IPS-NIHi11 (cell line): ENCODE measurements at places on chromosomes 7 and 10.

- DNase-seq, result no peak
Measured at GRCh38 chr10:63530409-63530808, 9.2 kb downstream of the REEP3 start.

GRCh38 chr10:45532480-45532879 is 140.1 kb downstream of the ZFAND4 start:
- no peak for DNase-seq

GRCh38 chr10:60762554-60762953 is 15.7 kb upstream of the CDK1 start:
- DNase-seq, result peak; percentile 20

GRCh38 chr7:19117870-19118608 is 603 bp upstream of the TWIST1 start:
- DNase-seq, result peak; percentile 10

DNA sequence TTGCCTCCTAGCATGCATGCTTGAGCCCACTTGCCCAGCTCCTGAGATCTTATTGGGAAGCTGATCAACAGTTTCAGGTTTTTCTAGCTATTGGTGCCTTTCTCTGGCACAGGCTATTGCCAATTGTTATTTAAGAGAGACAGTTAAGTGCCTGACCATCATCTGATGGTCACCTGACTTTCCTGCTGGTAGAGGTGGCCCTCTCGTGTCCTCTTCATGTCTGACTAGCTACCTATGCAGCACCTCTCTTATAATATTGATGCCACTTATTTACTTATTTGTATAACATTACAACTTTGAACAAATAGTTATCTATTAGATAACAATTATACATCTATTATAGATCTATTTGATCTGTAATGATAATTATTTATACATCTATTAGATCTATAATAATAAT is 205.9 kb upstream of the SEMA3D start:
- DNase-seq, result no peak

- no peak for DNase-seq
Measured at GRCh38 chr10:130339911-130340310, 203.7 kb downstream of the GLRX3 start.
